T-cell (primary cell): ENCODE measurements at places on chromosomes 13 and 19.

- peak; percentile 54 for DNase-seq
These were observed 2.7 kb upstream of the HNRNPL start for GRCh38 chr19:38852231-38853044.

- no peak for DNase-seq
These were observed 255.9 kb upstream of the SOX21 start for GRCh38 chr13:94968040-94968756.

- DNase-seq, result peak; percentile 34
These were observed 1.6 kb downstream of the GATAD2A start for GRCh38 chr19:19406878-19407632.

DNA sequence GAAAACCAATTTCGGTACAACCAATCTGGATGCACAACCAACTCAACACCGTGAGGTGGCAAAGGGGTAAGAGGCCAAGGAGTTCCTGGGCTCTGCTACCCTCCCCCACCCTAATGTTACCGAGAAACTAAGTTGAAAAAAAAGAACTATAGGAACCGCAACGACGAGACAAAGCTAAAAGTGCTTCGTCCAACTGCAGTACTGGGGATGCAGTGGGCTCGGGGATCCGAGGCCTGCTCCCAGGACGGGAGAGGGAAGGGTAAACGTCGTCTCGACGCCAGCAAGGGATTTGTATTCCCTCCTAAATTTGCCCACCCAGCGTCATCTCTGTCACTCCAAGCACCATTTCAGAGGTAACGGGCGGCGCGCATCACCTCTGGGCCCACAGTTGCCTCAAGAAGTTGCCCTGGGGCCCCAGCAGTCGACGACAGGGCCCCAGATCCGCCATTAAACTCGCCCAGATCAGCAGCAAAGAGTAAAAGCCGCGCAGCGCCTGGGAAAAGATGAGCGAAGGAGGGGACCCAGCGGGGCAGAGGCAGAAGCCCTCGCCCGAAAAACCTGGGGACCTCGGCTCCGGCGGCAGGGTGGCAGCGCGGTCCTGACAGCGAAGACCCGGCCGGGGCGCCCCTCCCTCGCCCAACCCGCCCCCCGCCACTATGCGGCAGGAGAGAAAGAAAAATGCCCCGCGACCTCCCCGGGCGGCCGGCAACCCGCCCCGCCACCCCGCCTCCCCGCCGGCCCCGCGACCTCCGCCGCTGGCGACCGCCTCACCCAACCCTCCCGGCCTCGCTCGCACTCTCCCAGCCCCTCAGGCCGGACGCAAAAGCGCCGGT, 752 bp downstream of the ZMYM5 start:
- DNase-seq, result peak; percentile 38

GRCh38 chr13:96053003-96053703, at the start of gene UGGT2:
TSS of gene UGGT2 (minus strand) at chr13:96053401. CDS start at chr13:96053312, 89 bp downstream.
- DNase-seq, result no peak

DNA sequence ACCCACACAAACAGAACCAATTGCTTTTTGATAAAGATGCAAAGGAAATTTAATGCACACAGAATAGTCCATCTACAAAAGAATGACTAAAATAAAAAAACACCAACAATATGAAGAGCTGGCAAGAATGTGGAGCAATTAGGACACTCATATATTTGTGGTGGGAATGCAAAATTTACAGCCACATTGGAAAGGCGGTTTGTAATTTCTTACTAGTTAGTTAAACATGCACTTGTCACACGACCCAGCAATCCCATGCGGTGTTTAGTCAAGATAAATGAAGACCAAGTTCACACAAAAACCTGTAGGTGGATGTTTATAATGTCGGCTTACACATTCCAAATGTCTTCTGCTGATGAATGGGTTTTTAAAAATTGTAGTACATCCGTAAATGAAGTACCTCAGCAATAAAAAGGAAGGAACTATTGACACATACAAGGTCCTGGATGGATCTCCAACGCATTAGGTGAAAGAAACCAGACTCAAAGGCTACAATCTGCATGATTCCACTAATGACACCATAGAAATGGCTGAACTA, 5.2 kb downstream of the GRTP1 start:
- DNase-seq, result no peak

DNA sequence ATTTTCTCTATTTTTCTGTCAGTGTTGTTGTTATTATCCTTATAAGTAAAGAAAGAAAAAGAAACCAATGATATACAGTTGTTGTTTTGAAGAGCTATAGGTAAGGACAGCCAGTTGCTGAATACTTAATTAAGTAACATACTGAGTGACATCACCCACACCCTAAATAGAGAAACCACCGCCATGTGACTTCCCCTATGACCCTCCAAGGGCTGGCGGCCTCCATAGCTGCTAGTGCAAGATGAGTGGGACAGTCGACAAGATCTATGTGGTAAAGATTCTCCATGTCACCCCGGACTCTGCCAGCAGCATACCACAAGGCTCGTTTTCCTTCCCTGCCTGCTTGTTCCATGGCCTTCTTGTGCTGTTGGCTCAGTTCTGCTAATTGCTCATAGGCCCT, 221.1 kb downstream of the DNAJC15 start:
- no peak for DNase-seq

- DNase-seq, result no peak
These were observed 13.1 kb upstream of the CEACAM16 start for GRCh38 chr19:44685877-44686276.

- DNase-seq, result no peak
These were observed 327.5 kb upstream of the DACH1 start for GRCh38 chr13:72194523-72194922.

DNA sequence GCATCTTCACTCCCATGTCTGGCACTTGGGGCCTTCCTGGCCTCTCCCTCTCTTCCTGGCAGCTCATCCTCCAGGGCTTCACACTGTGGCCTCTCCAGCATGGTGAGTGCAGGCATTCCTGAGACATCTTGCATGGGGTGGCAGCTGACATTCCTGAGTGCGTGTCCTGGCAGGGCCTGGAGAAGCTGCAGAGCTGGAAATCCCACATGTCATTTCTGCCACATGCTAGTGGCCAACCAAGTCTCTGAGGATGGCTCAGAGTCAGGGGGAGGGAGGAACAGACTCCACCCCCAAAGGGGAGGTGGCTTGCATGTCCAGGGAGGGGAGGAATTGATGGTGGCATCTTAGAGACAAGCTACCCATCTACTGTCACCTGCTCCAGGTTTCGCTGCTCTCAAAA, 41.6 kb upstream of the AMER2 start:
- DNase-seq, result no peak

GRCh38 chr13:44493213-44493812, 82.8 kb downstream of the TSC22D1 start:
- DNase-seq, result no peak

- no peak for DNase-seq
These were observed 56.4 kb upstream of the NPAS1 start for GRCh38 chr19:46963093-46963734.

- DNase-seq, result no peak
These were observed 43.2 kb downstream of the SUGT1 start for GRCh38 chr13:52695856-52696255.

DNA sequence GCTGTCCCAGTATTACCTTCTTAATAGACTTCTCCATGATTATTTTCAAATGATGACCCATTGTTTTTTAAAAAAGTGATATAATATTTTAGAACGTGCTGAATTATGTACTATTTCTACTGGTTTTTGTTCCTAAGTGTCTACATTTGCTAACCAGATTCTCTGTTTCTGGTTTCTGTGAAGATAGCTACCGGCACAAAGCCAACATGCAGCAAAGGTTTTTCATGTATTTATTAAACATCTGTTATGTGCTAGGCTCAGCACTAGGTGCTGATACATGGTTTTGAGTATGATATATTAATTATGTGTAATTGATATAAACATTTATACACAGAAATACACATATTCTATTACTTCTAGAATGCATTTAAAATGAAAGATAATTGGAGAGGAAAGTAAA, 1035.6 kb downstream of the PCDH17 start:
- no peak for DNase-seq

DNA sequence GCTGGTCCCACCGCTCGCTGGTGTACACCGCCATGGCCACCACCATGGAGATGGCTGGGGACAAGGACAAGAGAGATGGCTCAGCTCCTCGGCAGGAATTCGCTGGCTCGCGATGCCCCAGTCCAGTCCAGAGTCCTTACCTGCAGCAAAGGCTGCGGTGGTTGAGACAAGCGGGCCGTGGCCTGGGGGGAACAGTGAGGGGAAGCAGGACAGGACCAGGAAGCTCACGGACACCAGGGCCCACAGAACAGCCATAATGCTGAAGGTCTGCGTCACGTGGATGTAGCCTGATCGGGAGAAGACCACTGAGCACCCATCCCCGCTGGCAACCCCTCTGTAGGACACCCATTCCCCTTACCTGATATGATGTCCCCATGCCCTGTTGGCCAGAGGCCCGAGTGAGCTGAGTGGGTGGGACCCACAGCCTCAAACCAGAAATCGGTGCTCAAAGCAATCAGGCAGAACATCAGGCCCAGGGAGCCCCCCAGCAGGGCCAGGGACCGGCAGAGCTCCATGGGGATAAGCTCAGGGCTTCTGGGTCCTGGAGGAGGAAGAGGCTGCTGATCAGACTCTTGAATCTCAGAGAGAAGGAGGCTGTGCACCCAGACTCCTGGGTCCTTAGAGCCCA, 319 bp downstream of the NKG7 start:
- DNase-seq, result no peak

GRCh38 chr13:112078216-112078615, 11.3 kb downstream of the SOX1 start:
- DNase-seq, result no peak

GRCh38 chr19:35666251-35666913, at the start of gene UPK1A:
TSS of gene UPK1A (plus strand) at chr19:35666517. CDS start at chr19:35666813, 296 bp downstream.
- DNase-seq, result no peak

DNA sequence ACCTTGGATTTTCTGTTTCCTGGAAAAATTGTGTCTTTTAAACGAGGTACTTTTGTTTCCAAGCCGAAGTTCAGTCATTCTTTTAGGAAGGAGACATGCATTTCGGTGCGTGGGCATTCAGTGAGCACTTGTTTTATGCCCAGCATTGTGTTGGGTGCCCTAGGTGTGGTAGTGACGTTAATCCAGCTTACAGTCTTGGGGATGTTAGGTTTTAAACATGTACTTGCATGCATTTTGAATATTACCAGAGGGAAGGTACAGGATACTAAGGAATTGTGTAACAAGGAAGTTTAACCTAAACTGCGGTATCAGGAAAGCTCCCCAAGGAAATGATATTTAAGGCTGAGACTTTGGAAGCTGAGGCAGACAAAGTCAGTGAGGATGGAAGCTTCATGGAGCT, 66.3 kb downstream of the ARHGAP35 start:
- no peak for DNase-seq

DNA sequence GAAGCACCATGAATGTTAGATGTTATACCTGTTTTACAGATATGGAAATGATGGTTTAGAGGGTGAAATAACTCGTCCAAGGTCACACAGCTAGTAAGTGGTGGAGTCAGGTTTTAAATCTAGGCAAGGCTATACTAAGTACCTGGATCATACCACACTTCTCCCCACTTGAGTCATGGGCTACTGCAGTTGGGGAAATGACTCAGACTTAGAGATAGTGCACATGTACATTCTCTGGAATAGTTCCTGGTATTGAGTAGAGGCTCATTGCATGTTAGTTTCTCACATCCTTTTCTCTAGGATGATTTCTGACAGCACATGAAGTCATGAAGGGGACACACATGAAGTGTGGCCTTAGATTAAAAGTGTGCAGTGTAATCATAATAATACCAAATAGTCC, 76.2 kb upstream of the TNFSF11 start:
- DNase-seq, result no peak

DNA sequence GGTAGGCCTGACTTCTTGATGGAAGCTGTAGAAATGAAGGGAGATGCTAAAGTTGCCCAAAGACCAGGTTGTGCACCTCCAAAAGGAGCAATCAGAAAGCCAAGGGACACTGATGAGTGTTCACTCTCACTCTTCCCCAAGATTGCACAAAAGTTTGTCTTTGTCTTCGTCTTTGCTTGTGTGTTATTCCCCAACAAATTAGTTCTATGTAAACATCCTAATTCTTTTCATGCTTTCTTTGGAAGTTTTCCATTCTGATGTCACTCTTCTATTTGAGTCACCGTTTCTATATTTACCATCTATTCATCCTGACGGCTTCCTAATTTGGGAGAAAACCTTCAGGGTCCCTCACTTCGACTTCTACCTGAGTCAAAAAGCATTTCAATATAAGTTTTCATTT, 3.7 kb upstream of the TMEM272 start:
- DNase-seq, result no peak

GRCh38 chr19:16825312-16826052, 3.7 kb upstream of the SIN3B start:
- no peak for DNase-seq

- no peak for DNase-seq
These were observed 17.8 kb upstream of the TMEM255B start for GRCh38 chr13:113741191-113741668.

DNA sequence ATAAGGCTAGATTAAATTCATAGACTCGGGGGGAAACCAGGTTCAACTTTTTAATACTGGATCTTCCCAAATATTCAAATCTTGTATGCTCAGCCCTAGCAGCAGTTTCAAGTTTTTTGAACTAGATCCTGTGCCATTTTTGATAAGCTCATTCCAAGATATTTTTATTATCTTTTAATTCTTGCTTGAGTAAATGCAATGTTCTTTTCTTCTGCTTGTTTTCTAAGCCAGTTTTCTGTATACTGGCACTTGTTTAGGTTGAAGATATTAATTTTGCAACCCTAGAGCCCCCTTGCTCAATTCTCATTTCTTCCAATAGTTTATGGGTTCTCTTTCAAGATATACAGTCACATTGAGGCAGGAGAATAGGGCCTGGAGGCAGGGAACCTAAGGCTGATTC, 13.1 kb upstream of the PNMA8C start:
- DNase-seq, result no peak

- DNase-seq, result no peak
These were observed 1004.1 kb upstream of the PCDH9 start for GRCh38 chr13:68234274-68234673.

- no peak for DNase-seq
These were observed 10.6 kb downstream of the COQ8B start for GRCh38 chr19:40705950-40706619.

DNA sequence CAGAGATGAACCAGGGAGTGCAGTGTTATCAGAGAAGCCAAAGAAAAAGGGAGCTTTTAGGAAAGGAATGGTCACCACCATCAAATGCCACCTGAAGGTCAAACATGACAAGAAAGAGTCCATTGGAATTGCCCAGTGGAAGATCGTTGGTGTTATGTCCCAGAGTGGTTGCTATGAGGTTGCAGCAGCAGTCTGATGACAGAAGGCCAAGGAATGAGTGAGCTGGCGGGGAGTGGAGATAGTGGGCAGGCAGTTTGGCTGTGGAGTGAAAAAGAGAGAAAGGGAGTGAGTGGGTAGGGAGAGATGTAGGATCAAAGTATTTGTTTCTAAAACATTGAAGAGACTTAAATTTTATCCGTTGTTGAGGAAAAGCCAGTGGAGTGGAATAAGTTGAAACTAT, 117.4 kb upstream of the WASF3 start:
- DNase-seq, result no peak

DNA sequence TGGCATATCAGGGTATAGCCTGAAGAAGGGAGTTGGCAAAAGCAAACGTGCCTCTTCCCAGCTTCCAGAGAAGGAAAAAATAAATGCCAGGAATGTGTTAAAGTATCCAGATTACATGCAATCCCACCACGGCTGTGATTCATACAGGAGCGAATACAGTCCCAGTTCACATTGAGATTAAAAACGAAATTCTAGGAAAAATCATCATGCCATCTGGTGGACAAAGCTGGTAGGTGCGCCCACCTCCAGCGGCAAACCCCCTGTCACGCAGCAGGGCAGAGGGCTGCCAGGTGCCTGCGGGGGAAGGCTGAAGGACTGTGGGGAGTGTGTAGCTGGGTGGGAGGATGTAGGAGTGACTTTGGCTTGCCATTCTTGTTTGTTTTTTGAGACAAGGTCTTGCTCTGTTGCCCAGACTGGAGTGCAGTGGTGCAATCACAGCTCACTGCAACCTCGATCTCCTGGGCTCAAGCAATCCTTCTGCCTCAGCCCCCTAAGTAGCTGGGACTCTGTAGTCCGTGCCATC, 6.4 kb upstream of the DMWD start:
- DNase-seq, result peak; percentile 34
